ENCODE measurements at places on chromosomes 2 and 18.

- DNase-seq = no peak
Measured at GRCh38 chr2:28054916-28055315, 164.4 kb downstream of the BABAM2 start.

DNA sequence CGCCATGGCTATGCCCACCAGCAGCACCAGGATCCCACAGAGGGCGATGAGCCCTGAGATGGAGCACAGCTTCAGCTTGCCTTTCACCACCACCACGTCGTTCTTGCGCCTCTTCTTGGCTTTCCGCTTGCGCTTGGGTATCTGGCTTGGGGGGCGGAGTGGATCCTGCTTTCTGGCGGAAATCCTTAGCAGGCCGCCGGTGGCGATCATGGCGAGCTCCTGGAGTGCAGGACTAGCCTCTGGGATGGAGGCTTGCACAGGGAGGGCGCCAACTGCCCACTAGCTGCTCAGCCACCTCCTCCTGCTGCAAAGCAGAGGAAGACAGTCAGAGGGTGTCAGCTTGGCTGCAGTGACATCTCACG lies 3.5 kb downstream of the TMEM200C start:
- no peak for DNase-seq

DNA sequence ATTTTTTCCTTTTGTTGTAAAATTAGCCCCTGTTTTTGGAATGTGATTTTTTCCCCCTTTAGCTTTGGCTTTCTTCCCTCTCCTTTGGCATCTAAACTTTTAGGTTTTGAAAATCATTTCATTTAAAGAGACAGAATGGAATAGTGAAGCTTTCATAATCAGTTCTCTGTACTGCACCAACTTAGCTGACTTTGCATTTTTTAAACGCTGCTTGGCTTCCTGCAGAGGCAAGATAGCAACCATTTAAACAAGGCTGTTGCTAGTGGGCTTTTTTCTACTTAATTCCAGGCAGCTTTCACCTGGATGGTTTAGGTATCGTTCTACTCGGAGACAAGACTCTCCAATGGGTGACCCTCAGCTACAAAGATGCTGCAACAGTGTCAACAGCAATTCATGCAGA lies 267.9 kb upstream of the PKDCC start:
- DNase-seq = no peak

DNA sequence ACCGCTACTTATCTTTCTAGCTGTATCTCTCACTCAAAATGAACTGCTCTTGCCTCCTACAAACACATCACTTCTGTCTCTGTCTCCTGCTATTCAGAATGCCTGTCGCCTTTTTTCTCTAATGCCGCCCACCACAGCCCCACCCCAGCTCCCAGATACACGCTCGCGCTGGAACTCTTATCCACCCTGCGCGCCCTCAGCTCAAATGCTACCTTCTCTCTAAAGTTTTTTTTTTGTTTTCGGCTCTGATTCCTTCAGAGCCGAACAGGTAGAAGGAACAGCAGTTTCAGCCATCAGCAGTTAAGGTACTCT lies 3.9 kb upstream of the SOS1 start:
- no peak for DNase-seq

- no peak for DNase-seq
Measured at GRCh38 chr18:43525169-43525568, 247.9 kb upstream of the SYT4 start.

DNA sequence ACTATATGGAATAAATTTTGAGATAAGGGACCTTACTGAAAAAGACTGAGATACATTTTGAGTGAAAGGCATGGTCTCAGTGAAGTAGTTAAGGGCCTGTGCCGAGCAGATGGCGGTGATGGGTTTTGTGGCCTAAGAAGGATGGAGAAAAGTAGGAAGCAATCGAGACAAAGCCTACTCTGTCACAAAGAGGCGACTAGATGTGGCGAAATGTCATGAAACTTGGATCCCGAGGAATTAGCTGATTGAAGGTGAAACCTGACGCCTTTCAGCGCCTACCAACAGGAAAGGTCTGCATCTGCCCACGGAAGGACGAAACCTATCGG lies 558 bp upstream of the CEP192 start:
- DNase-seq = no peak

DNA sequence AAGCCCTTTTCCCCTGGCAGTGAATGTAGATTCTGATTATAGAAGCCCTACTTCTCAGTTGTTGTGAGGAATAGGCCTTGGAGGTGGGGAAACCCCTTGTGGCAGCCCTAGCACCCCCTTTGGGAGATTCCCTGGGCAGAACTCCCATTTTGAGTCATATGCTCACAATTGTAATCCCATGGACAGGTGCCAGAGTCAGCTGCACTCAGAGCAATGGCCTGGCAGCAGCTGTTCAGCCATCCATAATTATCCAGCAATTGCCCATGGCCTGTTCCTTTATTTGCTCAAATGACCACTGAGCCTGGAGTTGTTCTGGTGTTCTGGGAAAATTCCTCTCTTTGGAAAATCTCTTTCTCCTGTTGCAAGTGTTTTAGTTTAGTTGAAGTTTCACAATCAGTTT lies 71.7 kb downstream of the PTRHD1 start:
- no peak for DNase-seq

DNA sequence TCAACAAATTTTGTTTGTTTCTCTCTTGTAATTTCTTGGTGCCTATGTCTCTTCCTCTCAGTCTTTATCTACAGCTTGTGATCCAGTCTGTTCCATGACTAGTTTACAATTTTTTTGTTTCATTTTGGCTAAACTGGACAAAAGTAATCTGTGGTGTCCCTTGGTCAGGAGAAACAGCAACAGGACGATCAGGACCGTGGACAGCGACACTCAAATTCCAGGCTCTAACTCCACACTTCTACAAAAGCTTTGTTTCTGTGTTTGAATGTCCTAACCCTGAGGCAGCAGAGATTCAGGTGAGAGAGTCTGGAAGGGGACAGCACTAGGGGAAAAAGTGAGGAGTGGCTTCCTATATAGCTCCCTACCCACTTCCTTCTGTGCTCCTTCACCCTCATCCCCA lies 593.3 kb upstream of the FANCL start:
- DNase-seq = peak; percentile 50

GRCh38 chr2:43455731-43456642 lies 139.9 kb downstream of the THADA start:
- DNase-seq = no peak

GRCh38 chr2:190978389-190979053 lies 35.5 kb downstream of the STAT1 start:
- DNase-seq = no peak

GRCh38 chr2:27638709-27639108 lies 9.9 kb downstream of the GPN1 start:
- no peak for DNase-seq

DNA sequence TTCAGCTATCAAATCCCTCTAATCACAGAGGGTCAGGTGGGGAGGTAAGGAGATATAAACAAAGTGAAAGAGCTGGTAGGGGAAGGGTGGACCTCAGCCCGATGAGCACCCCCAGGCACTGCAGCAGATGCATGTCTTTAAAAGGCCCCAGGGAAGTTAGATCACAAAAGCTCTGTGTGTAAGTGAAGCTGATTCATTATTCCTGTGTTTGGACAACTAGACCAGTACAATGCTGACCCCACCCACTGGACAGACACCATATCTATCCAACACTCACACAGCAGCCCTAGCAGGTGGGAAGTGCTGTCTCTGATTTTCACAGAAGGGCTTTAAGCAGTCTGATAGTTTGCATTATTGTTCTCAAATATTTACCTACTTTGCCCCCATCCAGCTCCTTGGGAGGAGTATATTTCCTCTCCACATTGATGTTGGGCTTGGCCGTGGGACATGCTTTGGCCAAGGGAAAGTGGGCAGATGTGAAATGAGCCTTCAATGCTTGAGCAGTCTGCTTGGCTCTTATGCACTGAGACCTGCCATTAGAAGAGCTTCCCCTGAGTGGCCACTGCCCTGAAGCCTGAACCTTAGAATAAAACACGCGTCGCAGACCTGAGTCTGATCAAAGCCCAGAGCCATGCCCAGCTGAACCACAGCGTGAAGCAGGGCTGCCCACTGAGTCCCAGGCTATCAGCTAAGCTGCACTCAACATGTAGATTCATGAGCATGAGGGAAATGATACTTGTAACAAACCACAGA lies 111.4 kb downstream of the COPS8 start:
- DNase-seq = no peak

GRCh38 chr2:28343184-28343942 lies 49.3 kb upstream of the FOSL2 start:
- peak; percentile 79 for DNase-seq

GRCh38 chr2:112686348-112687217 lies 34.2 kb upstream of the NT5DC4 start:
- DNase-seq = peak; percentile 55

DNA sequence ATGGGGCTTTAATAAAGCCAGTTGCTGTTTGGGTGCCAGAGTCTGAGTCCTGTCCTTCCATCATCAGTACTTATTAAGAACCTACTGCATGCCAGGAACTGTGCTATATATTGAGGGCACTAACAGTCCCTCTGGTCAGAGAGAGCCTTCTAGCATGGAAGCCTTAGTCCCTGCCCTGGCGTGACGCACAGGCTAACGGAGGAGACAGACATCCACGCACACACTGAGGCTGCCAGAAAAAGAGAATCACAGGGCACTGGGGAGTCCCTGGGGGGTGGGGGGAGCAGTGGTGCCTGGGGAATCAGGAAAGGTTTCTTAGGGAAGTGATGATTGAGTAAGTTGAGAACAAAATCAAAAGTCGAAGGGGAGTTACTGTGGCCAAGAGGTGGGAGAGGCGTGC lies 31.5 kb downstream of the CTIF start:
- no peak for DNase-seq

DNA sequence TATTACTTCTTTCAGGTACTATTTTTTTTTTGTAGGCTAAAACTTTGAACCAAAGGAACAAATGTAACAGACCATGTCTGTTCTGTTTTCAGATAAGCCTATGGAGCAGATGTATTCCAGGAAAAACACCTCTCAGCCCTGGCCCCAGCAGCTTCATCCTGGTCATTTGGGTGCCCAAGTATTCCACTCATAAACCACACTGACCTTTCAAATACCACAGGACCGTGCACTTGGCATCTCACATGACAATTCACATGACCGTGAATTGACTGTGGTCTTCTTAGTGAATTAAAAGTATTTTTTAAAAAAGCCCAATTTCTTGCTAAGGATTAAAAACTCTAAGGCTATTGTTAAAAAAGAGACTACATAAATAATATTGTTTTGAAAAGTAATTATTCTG lies 50.2 kb downstream of the SMIM21 start:
- no peak for DNase-seq

GRCh38 chr2:68765739-68766375 lies 31.2 kb downstream of the ARHGAP25 start:
- no peak for DNase-seq

GRCh38 chr2:64478502-64479230 lies 24.7 kb downstream of the LGALSL start:
- no peak for DNase-seq

- peak; percentile 95 for DNase-seq
Measured at GRCh38 chr2:55268907-55269644, at the start of gene MTIF2. Gene MTIF2, minus strand, starts transcription at chr2:55269231. Its CDS starts 5,373 bp downstream, at chr2:55263858.

GRCh38 chr2:129765678-129766351 lies 213.7 kb upstream of the RAB6C start:
- no peak for DNase-seq

DNA sequence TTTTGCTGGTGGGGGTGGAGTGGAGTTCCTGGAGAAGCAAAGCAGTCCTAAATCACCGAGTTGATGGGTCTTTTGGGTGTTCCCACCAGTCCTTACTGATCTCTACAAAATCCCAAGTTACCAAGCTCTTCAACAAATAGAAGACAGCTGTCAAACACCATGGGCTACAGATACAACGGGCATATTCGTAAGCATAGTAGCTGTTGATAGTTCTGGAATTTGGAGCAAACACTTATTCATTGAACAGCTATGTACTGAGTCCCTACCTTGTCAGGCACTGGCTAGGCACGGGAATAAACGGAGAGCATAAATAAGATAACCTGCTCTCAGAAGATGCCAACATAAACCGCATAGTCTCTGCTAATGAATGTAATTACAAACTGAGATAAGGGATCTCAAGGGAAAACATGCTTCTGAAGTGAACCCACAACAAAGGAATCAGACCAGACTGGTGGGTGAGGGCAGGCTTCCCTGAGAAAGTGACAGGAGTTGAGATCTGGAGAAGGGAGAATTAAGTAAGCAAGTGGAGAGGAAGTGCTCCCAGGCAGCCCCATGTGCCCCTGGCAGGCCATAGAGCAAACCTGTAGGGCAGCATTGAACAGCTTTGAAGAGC lies 947 bp upstream of the ANKRD44 start:
- DNase-seq = no peak

GRCh38 chr2:111673526-111673925 lies 210.5 kb downstream of the ANAPC1 start:
- DNase-seq = no peak

GRCh38 chr2:196177124-196177523 lies 5.7 kb upstream of the STK17B start:
- DNase-seq = no peak

- DNase-seq = peak; percentile 79
Measured at GRCh38 chr2:237673130-237674001, 46.0 kb downstream of the LRRFIP1 start.

GRCh38 chr18:76461148-76461547 lies 33.9 kb downstream of the ZNF516 start:
- DNase-seq = no peak

- DNase-seq = no peak
Measured at GRCh38 chr2:32960238-32960637, 13.5 kb downstream of the LTBP1 start.

DNA sequence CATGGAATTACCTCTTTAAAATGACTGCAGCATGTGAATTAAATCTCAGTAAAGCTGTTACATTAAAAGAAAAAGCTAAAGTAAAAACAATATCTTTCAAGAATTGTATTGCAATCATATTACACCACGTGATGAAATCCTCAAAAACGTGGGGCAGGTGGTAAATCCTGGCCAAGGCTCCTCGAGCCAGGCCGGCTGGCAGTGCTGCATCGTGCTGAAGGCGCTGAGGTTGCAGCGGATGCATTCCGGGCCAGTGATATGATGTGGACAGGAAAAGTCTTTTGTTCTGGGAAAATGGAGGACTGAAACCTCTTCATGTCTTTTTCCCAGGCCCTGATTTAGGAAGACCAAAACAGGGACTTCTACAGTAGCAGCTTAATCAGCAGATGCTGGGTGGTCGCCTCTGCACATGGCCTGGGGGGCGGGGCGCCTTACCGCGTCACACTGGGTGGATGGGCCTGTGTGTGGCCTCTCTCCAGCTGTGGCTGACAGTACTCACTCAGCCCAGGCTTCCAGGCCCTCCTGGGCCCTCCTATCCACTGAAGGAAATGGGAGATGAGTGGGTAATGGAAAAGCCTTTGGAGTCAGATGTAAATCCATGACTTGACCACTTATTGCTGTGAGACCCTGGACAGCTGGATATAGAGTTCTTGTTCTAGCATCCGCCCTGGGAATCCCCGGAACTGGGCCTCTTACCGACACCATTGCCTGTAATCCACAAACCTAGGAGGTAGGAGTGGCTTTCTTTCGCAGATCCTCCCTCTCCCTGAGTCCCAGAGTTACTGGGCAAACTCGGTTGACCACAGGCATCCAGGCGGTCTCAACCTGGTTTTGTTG lies 45.1 kb downstream of the PROC start:
- no peak for DNase-seq
